ENCODE measurements at places on chromosomes 6 and 20.

DNA sequence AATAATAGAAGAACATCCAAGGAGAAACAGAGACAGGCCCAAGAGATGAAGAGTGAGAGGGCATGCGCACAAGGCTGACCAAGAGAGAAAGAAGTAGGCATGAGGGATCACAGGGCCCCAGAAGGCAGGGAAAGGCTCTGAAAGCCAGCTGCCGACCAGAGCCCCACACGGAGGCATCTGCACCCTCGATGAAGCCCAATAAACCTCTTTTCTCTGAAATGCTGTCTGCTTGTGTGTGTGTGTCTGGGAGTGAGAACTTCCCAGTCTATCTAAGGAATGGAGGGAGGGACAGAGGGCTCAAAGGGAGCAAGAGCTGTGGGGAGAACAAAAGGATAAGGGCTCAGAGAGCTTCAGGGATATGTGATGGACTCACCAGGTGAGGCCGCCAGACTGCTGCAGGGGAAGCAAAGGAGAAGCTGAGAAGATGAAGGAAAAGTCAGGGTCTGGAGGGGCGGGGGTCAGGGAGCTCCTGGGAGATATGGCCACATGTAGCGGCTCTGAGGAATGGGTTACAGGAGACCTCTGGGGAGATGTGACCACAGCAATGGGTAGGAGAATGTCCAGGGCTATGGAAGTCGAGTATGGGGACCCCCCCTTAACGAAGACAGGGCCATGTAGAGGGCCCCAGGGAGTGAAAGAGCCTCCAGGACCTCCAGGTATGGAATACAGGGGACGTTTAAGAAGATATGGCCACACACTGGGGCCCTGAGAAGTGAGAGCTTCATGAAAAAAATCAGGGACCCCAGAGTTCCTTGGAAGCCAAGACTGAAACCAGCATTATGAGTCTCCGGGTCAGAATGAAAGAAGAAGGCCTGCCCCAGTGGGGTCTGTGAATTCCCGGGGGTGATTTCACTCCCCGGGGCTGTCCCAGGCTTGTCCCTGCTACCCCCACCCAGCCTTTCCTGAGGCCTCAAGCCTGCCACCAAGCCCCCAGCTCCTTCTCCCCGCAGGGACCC is 981 bp upstream of the TNF start:
- no peak for DNase-seq

- DNase-seq = no peak
These were observed 35.0 kb downstream of the BTBD9 start for GRCh38 chr6:38604700-38605099.

- DNase-seq = peak; percentile 79
These were observed 814.8 kb downstream of the MAFB start for GRCh38 chr20:39874049-39874893.

GRCh38 chr6:150996968-150997367 is 131.5 kb downstream of the MTHFD1L start:
- DNase-seq = no peak

- peak; percentile 53 for DNase-seq
These were observed 138.8 kb downstream of the HIVEP1 start for GRCh38 chr6:12150812-12151432.

DNA sequence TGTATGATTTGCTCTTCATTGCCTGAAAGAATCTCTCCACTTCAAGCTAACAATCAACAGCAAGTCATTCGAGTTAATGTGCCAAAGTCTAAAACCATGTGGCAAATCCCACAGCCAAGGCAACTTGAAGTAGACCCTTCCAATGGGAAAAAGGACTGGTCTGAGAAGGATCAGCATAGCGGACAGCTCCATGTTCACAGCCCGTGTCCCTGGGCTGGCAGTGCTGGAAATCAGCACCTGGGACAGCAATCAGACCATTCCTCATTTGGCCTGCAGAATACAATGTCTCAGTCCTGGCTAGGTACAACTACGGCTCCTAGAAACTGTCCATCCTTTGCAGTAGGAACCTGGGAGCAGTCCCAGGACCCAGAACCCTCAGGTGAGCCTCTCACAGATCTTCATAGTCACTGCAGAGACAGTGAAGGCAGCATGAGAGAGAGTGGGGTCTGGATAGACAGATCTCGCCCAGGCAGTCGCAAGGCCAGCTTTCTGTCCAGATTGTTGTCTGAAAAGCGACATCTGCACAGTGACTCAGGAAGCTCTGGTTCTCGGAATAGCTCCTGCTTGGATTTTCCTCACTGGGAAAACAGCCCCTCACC is 1.1 kb downstream of the GJA10 start:
- no peak for DNase-seq

DNA sequence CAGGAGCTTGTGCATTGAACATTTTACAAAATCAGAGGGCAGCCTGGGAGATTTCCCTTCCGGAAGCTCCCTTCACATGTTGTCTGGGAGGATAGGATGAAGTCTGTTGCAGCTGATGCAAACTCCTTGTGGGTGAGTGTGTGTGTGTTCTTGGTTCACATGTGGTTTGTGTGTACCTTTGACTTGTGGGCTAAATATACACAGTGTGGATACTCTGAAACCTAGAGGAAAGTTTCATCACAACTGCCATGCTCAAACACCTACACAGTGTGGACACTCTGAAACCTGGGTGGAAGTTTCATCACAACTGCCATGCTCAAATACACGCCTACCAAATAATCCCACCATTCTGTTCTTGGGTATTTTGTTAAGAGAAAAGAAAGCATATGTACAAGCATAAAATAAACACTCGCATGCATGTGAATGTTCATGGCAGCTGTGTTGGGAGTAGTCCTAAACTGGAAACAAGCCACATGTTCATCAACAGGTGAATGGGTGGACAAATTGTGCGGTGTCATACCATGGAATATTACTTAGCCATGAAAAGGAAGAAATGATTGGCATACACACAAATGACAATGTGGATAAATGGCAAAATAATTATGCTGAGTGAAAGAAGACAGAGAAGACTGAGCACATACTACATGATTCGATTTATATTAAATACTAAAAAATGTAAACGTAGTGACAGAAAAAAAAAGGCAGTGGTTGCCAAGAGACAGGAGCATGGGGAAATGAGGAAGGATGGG is 1.8 kb downstream of the SCP2D1 start:
- DNase-seq = no peak

GRCh38 chr6:132750455-132751248 is 7.1 kb downstream of the VNN2 start:
- no peak for DNase-seq

DNA sequence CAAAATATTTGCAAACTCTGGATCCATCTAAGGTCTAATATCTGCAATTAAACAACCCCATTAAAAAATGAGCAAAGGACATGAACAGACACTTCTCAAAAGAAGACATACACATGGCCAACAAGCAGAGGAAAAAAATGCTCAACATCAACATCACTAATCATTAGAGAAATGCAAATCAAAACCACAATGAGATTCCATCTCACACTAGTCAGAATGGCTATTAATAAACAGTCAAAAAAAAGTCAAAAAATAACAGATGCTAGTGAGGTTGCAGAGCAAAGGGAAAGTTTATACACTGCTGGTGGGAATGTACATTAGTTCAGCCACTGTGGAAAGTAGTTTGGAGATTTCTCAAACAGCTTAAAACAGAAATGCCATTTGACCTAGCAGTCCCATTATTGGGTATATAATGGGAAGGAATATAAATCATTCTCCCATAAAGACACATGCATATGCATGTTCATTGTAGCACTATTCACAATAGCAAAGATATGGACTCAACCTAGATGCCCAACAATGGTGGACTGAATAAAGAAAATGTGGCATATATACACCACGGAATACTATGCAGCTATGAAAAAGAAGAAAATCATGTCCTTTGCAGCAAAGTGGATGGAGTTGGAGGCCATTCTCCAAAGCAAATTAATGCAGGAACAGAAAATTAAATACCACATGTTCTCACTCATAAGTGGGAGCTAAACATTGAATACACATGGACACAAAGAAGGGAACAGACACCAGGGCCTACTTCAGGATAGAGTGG is 9.1 kb downstream of the ZNFX1 start:
- DNase-seq = no peak

- no peak for DNase-seq
These were observed 59.9 kb upstream of the SOX4 start for GRCh38 chr6:21533678-21534077.

- DNase-seq = no peak
These were observed 106.3 kb upstream of the KCNK16 start for GRCh38 chr6:39428816-39429215.

DNA sequence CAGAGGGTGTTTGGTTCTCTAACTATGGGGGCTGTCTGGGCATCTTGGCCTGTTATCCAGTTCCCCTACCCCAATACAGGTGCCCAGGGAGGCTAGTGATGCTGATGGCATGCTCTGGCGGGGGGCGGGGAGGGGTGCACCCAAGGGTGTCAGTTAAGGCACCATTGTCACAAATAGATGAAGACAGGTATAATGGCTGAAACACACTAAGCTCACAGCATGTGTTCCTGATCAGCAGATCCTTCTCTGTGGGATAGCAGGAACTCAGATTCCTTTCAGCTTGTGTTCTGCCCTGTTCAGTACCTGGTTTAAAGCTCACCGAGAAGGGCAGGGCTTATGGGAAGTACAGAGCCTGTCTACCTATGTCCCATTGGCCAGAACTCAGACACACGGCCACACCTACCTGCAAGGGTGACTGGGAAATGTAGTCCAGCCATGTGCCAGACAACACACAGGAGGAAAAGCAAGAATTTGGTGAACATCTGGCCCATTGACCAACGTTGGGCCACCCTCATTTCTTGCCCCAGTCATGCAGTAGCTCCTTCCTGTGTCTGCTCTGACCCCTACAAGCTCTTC is 3.4 kb upstream of the RSPO4 start:
- peak; percentile 47 for DNase-seq

DNA sequence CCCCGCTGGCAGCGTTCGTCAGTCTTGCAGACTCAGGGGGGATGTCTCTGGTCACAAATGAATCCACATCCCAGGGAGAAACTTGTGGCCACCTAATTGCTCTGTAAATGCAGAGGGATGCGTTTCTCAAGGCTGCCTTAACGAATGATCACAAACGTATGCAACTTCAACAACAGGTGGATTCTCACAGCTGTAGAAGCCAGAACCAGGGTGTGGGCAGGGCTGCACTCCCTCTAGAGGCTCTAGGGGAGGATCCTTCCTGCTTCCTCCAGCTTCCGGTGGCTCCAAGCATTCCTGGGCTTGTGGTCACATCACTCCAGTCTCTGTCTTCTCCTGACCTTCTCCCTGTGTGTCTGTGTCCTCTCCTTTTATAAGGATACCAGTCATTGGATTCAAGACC is 3.3 kb upstream of the TAF4 start:
- DNase-seq = peak; percentile 49

DNA sequence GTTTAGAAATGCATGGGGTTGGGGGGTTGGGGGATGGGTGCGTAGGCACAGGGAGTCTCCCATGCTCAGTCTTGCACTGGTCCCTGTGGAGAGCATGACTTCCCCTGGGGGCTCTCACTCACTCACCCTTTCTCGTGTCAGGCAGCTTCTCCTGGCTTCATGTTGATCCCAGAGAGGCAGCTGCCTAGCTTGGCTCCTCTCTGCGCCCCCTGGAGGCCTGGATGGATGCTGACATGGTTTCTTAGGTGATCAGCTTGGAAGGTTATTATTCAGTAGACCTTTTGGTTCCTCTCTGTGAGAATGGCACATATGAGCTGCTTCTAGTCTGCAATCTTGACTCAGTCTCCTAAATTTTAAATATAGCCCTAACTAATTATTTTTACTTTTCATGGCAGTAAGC is 109.3 kb upstream of the FAM83B start:
- DNase-seq = no peak

Measured in colonic mucosa (tissue), 4 donors.